ENCODE measurements at places on chromosomes 16 and 17.

GRCh38 chr16:30656974-30657865 is 1.0 kb upstream of the FBRS start:
- DNase-seq: no peak

GRCh38 chr17:15278380-15278779 is 13.3 kb upstream of the PMP22 start:
- DNase-seq: no peak

DNA sequence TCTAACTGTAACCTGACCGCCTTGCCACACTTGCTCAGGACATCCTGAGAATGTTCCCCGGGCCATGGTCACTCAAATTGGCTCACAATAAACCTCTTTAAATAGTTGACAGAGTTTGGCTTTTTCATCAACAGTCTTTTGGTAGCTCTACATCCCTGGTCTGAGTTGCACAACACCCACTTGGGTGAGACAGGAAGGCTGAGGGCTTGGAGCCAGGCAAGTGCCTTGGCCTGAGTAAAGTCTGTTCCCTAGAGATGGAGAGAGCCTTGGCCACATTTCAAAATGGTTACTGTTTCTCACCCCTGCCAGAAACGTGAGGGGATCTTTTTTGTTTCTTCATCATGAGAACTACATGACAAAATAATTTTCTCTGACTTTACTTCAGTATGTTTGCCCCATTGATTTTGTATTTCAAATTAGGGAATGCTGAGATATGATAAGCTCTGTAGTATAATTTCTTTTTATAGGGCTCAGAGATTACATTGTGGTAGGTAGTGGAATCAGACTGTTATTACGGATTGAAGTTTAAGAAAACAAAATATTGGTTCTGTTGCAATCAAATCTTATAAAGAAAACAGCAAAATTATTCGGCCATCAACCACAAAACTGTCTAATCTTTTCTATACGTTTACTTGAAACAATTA is 53.9 kb upstream of the NETO2 start:
- DNase-seq: no peak

DNA sequence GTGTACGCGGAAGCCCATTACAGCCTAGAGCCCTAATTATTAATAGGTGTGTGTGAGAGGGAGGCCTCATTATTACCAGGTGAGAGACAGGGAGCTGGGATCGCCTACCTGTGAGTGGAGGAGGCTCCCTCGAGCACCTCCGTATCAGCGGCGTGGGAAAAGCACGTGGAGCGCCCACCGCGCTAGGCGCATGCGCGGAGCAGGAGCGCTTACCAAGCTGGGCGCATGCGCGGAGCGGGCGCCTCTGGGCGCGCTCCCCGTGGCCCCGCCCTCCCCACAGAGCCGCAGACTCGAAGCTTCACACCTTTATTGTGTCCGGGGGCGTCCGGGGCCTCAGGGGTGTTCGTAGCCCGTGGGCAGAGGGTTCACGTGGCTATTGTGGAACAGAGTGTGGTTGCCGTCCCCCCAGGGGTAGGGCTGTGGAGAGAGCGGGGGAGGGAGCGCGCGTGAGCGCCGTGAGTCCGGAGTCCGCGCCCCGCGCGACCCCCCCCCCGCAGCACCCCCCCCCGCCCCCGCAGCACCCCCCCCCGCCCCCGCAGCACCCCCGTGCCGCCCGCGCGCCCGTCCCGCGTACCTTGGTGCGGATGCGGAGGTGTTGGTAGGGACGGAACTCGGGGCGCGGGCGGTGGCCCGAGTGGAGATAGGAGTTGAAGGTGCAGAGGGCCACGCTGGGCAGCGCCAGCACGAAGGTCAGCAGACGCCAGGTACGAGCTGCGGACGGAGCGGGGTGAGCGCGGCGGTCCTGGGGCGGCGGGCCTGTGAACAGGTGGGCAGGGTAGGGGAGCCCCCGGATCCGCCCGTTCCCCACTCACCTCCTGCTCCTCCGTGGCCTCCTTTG is 500 bp downstream of the COX6A2 start:
- DNase-seq: no peak

GRCh38 chr16:86732621-86733295 is 154.4 kb downstream of the FOXL1 start:
- DNase-seq: no peak

GRCh38 chr17:59641799-59642484 is 22.2 kb downstream of the CLTC start:
- DNase-seq: no peak

- no peak for DNase-seq
These were observed 26.6 kb downstream of the ACSF3 start for GRCh38 chr16:89120281-89120680.

DNA sequence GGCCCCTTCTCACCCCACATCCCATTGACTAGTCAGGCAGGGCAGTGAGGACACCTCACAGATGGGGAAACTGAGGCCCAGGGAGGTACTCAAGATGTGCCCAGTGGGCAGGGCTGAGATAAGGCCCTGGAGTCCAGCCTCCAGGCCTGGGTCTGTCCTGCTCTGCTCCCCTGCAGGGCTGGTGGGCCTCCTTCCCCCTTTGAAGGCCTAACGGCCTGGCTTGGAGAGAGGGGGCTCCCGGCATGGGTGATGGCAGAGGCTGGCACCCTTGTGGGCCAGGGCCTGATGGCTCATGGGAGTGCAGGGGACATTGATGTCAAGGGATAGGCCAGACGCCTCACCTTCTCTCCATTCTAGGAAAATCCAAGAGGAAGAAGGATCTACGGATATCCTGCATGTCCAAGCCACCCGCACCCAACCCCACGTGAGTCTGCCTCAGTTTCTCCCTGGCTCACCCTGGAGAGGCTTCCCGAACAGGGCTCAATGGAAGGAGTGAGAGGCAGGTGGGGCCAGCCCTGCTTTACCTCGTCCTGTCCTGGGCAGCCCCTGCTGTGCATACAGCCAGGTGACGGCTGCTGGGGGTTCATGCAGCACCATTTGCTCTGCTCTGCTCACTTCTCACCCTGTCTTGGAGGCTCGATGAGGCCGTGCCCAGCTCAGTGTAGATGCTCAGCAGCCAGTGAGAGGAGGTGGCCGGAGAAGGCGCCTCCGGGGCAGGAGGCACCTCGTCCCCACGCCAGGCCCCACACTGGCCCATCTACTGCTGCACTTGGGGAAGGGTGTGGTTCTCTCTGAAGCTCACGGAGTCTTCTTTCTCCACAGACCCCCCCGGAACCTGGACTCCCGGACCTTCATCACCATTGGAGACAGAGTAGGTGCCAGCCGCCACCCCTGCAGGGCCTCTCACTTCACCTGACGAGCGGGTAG is 13.8 kb downstream of the MAP2K3 start:
- no peak for DNase-seq

- no peak for DNase-seq
These were observed 5.0 kb downstream of the FHOD1 start for GRCh38 chr16:67242138-67242730.

DNA sequence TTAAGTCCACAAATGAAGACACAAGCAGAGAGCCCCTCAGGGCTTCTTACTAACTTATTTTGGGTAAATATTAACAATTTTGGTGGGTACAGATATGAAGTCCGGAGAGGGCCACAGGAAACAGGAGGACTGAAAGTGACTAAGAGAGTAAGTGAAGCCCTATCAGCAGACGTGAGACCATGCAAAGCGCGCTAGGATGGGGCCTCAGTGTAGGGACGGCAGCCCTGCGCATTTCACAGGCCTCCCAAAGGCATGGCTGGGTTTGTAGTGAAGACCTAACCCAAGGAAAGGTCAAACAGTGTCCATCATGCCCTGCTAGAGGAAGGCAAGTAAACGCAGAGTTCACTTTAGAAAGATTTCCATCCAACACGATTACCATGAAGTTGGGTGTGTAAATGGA is 60.0 kb upstream of the SREBF1 start:
- DNase-seq: no peak

DNA sequence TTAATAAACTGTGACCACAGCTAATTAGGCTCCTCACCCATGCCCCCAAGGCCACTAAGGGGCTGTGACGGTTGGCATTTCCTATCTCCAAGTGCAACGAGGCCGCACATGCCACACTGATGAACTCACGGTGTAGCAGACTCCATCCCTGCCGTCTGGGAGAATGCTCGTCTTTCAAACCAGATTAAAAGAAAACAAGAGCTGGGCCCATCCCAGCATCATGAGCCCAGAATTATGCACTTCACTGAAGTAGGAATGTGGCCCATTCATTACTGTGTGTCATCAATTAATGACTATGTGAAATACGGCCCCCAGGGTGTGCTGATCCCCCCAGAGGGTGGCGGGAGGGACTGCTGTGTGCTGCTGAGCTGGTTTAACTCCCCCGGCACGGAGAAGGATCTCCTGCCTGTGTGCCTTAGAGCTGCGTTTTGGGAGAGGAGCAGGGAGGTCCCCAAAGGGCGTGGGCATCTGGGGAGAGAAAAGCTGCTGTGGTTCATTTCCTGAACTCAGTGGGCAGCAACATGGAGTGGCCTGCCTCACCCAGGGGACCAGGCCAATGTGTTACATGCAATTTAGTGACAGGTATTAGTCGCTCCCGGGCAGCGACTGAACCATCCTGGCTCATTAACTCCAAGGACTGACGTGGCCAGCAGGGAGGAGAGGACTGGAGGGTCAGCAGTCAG is 194.5 kb downstream of the FOXL1 start:
- DNase-seq: peak; percentile 77

DNA sequence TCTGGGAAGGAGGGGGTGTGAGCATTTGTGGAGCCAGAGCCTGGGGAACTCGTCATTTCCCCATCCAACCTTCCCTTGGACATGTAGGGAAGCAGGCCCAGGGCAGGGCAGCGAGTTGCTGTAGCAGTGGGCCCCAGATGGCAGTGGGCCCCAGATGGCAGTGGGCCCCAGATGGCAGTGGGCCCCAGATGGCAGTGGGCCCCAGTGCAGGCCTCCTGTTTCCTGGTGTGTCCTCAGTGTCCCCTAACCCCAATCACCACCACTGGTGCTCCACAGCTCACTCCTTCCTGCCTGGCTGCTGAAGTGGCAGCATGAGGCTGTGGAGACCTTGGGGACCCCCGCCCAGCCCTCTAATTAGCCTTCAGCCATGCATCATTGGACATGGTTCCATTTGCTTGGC is 4.5 kb downstream of the KCNJ12 start:
- no peak for DNase-seq

GRCh38 chr16:85124636-85125346 is 12.5 kb upstream of the CIBAR2 start:
- DNase-seq: no peak

All from T1000 (cell line).